ENCODE measurements at places on chromosomes 16 and 17. TPM values are rescaled to one million over a fixed set of nuclear protein-coding genes. Genes with fewer than 3 reads are reported as not detected.

GRCh38 chr17:17531156-17531555 is 35.0 kb upstream of the RASD1 start:
- no peaks in the 10 kb centered on the region for H3K36me3 ChIP-seq
- no peak overlapping the region for H3K4me3 ChIP-seq
- no peaks in the 10 kb centered on the region for H3K27me3 ChIP-seq
- H3K27ac ChIP-seq: no peak overlapping the region
- no peak for DNase-seq
- no peaks in the 10 kb centered on the region for H3K4me1 ChIP-seq

CEP131 gene
- total RNA-seq: 15.9 TPM

MYL11 gene
- total RNA-seq: not detected

GRCh38 chr16:10906914-10907756 is 30.1 kb downstream of the CIITA start:
- no peak overlapping the region for H3K4me3 ChIP-seq
- no peaks in the 10 kb centered on the region for H3K27me3 ChIP-seq
- peak overlapping the region; percentile 64 for H3K27ac ChIP-seq

DNA sequence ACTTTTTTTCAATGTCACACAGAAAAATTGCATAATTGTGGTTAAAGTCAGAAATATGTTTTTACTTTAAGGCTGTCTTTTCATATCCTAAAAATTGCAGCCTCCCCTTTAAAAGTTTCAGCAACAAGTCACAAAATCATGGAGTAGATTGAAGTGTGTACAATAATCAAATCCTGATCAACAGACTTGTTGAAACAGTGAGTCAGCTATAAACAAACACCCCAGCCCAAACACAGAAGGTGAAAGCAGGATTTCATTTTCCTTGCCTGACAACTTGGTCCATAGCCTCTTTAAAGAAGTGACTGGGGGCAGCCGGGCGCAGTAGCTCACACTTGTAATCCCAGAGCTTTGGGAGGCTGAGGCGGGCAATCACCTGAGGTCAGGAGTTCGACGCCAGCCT is 59.9 kb downstream of the WNT3 start:
- H3K4me3 ChIP-seq: no peak overlapping the region
- peaks cover 58% of the 10 kb centered on the region for H3K36me3 ChIP-seq
- DNase-seq: no peak
- no peak overlapping the region for H3K27ac ChIP-seq

- no peak for DNase-seq
- no peak overlapping the region for H3K27ac ChIP-seq
- H3K4me3 ChIP-seq: peak overlapping the region; percentile 37
- peaks cover 8% of the 10 kb centered on the region for H3K4me1 ChIP-seq
- H3K36me3 ChIP-seq: no peaks in the 10 kb centered on the region
- peaks cover 10% of the 10 kb centered on the region for H3K27me3 ChIP-seq
These were observed 14.5 kb downstream of the BAIAP2 start for GRCh38 chr17:81049372-81049911.

TEKT3 gene
- not detected for total RNA-seq

PRCD gene
- total RNA-seq: 5.5 TPM

- H3K4me3 ChIP-seq: no peak overlapping the region
- H3K36me3 ChIP-seq: no peaks in the 10 kb centered on the region
- no peak for DNase-seq
- no peak overlapping the region for H3K27ac ChIP-seq
These were observed 586 bp downstream of the CD7 start for GRCh38 chr17:82316651-82317393.

KRT17 gene
- total RNA-seq: not detected

GRCh38 chr16:29993903-29994599 is 1.4 kb downstream of the HIRIP3 start:
- H3K27me3 ChIP-seq: no peaks in the 10 kb centered on the region
- peaks cover 63% of the 10 kb centered on the region for H3K36me3 ChIP-seq
- DNase-seq: no peak
- no peak overlapping the region for H3K27ac ChIP-seq
- H3K4me3 ChIP-seq: peak overlapping the region; percentile 57
- H3K4me1 ChIP-seq: peaks cover 29% of the 10 kb centered on the region

GRCh38 chr16:24670623-24671454 is 58.6 kb upstream of the TNRC6A start:
- H3K36me3 ChIP-seq: no peaks in the 10 kb centered on the region
- no peak for DNase-seq
- H3K4me3 ChIP-seq: no peak overlapping the region
- peaks cover 13% of the 10 kb centered on the region for H3K27me3 ChIP-seq
- peaks cover 6% of the 10 kb centered on the region for H3K4me1 ChIP-seq
- no peak overlapping the region for H3K27ac ChIP-seq

CCDC154 gene
- 5.1 TPM for total RNA-seq

- no peaks in the 10 kb centered on the region for H3K27me3 ChIP-seq
- no peak for DNase-seq
- no peaks in the 10 kb centered on the region for H3K36me3 ChIP-seq
- no peak overlapping the region for H3K4me3 ChIP-seq
These were observed 18.9 kb downstream of the TVP23A start for GRCh38 chr16:10799736-10800135.

DNA sequence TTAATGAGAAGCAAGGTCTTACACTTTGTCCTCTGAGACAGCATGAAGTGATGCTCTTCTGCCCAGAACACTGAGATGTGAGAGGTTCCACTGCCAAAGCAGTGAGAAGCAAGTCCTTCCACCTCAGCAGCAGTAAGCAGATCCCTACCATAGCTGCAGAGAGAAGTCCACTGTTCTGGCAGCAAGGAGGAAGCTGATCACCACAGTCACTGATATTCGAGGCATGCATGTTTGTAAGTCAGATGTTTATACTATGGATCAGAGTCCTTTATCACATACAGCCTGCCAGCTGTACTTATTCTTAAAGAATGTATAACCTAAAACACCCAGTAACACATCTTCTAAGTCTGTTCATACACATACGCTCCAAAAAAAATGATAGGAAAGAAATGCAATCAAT is 18.2 kb upstream of the METTL2A start:
- DNase-seq: no peak
- no peak overlapping the region for H3K27ac ChIP-seq
- no peaks in the 10 kb centered on the region for H3K36me3 ChIP-seq
- H3K4me1 ChIP-seq: no peaks in the 10 kb centered on the region

- DNase-seq: no peak
- peaks cover 8% of the 10 kb centered on the region for H3K27me3 ChIP-seq
- H3K36me3 ChIP-seq: no peaks in the 10 kb centered on the region
These were observed 44.5 kb upstream of the SMPD3 start for GRCh38 chr16:68492543-68493411.

DNA sequence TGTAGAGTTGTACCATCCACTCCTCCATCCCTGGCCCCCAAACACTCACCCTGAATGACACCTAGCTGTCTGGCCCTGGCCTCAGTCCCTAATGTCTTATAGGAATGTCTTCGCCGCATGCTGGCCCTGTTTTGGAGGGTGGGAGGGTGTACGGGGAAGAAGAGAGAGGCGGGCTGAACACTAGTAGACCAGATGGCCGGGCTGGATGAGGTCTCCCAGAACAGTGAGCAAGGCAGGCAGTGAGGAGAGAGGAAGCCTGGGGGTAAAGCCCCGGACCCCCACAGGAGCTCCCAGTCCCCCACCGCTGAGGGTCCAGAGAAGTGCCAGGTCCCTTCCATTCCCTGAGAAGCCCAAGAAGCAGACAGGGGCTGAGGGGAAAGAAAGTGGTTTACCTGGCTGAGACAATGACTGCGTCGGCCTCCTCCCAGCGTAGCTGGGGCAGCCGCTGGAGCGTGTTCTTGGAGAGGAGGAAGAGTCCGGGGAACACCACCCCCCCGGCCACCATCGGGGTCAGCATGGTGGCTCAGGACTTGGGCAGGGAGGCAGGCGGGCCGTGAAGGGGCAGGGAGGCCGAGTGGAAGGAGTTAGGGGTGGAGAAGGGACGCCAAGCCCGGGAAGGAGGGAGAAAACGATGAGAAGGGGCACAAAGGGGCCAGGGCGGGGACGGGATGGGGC is 923 bp downstream of the TLCD3B start:
- H3K36me3 ChIP-seq: no peaks in the 10 kb centered on the region
- no peak for DNase-seq
- H3K4me3 ChIP-seq: no peak overlapping the region
- peak overlapping the region; percentile 46 for H3K27ac ChIP-seq
- peaks cover 53% of the 10 kb centered on the region for H3K27me3 ChIP-seq
- H3K4me1 ChIP-seq: peaks cover 8% of the 10 kb centered on the region

GRCh38 chr16:3131755-3132377 is 3.0 kb upstream of the ZNF213 start:
- peaks cover 24% of the 10 kb centered on the region for H3K36me3 ChIP-seq
- no peak overlapping the region for H3K27ac ChIP-seq
- no peaks in the 10 kb centered on the region for H3K27me3 ChIP-seq
- H3K4me3 ChIP-seq: no peak overlapping the region
- no peak for DNase-seq

PALB2 gene
- total RNA-seq: 19.8 TPM

WDR59 gene
- 93.3 TPM for total RNA-seq

GRCh38 chr16:23113185-23113584 is 36.1 kb downstream of the USP31 start:
- no peak overlapping the region for H3K27ac ChIP-seq
- H3K36me3 ChIP-seq: no peaks in the 10 kb centered on the region
- no peaks in the 10 kb centered on the region for H3K27me3 ChIP-seq
- no peak overlapping the region for H3K4me3 ChIP-seq
- H3K4me1 ChIP-seq: no peaks in the 10 kb centered on the region

WNT3 gene
- 1.0 TPM for total RNA-seq

- no peaks in the 10 kb centered on the region for H3K36me3 ChIP-seq
- H3K4me1 ChIP-seq: no peaks in the 10 kb centered on the region
- no peak overlapping the region for H3K4me3 ChIP-seq
- DNase-seq: no peak
- H3K27me3 ChIP-seq: no peaks in the 10 kb centered on the region
These were observed 20.9 kb downstream of the SPACA3 start for GRCh38 chr17:33012522-33013033.

GRCh38 chr17:50807009-50807408 is 28.4 kb upstream of the WFIKKN2 start:
- no peak for DNase-seq
- no peak overlapping the region for H3K27ac ChIP-seq
- H3K27me3 ChIP-seq: no peaks in the 10 kb centered on the region
- H3K4me1 ChIP-seq: no peaks in the 10 kb centered on the region
- no peaks in the 10 kb centered on the region for H3K36me3 ChIP-seq

CBLN1 gene
- total RNA-seq: not detected

DNA sequence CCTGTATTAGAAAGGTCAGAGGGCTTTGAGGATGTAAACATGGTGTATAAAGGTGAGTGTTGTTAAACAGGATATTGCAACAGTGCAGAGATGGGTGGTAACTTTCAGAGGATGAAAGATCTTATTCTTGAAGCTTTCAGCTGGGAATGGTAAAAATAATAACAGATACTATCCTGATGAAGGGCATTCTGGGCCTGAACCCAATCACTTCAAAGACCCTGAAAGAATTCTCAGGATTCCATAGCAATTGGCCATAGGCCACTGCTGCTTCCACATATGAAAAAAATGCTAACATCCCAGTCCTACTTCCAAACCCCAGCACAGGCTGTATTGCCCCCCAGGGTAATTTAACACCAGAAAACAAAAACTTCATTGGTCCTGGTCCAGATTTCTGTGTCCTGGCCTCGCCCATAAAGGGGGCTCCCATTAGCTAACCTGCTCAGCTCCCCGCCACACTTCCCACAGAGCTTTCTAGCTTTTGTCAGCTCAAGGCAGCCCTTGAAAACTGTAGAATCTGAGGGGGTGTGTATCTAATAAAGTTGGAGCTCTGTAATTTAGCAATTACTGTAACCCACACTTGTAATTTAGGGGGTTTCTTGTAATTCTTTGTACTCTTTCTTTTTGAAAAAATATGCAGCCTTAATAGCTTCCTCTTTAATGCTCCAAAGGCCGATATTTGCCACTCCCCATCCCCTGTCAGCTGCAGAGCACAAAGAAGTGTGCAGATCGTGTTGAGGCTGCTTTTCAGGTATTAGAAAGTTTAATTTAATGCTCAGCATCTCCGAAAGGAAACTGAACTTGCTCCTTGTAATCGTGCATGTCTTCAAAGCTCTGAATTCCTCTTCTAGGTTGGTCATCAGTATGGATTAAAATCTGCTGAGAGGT is 371.5 kb downstream of the SEC14L1 start:
- no peak overlapping the region for H3K4me3 ChIP-seq
- no peaks in the 10 kb centered on the region for H3K27me3 ChIP-seq
- H3K4me1 ChIP-seq: no peaks in the 10 kb centered on the region
- DNase-seq: no peak
- peaks cover 2% of the 10 kb centered on the region for H3K36me3 ChIP-seq

OSBPL7 gene
- total RNA-seq: 28.8 TPM

SLC47A1 gene
- total RNA-seq: 0.11 TPM

RTN4RL1 gene
- total RNA-seq: not detected

DNA sequence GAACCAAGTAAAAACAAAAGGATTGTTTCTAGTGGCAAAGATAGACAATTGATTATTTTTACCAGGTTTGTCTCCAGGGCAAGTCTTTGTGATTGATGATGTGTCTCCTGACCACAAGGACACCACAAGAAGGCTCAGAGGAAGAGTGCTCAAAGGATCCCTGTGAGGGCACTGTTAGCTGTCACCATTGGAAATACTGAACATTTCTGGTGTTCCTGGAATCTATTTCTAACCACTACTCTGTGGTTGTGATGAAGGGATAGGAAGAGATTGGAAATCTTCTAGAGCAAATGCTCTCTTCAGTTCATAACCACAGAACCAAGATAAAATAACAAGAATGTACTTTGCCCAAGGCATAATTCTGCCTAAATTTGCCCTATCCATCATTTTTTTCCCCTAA is 15.3 kb downstream of the RNF43 start:
- no peak for DNase-seq
- H3K27me3 ChIP-seq: no peaks in the 10 kb centered on the region
- no peaks in the 10 kb centered on the region for H3K4me1 ChIP-seq
- no peak overlapping the region for H3K27ac ChIP-seq
- H3K36me3 ChIP-seq: no peaks in the 10 kb centered on the region

GRCh38 chr17:65423346-65424140 is 137.9 kb downstream of the AXIN2 start:
- no peak overlapping the region for H3K27ac ChIP-seq
- H3K27me3 ChIP-seq: no peaks in the 10 kb centered on the region
- no peaks in the 10 kb centered on the region for H3K4me1 ChIP-seq
- H3K4me3 ChIP-seq: no peak overlapping the region

DNA sequence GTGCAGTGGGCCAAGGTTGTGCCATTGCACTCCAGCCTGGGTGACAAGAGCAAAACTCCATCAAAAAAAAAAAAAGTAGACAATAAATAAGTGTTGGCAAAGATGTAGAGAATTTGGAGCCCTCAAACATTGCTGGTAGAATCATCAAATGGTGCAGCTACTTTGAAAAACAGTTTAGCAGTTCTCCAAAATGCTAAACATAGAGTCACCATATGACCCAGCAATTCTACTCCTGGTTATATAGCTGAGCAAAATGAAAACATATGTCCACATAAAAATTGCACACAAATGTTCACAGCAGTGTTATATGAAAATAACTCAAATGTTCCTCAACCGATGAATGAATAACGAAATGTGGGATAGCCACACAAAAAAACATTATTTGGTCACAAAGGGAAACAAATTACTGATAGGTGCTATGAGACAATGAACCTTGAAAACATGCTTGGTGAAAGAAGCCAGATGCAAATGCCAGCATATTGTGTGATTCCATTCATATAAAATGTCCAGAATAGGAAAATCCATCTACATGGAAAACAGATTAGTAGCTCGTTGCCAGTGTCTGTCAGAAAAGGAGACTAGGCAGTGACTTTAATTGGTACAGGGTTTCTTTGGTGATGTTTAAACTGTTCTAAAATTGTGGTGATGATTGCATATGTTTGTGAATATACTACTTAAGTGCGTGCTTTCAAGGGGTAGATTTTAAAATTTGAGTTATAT is 12.7 kb upstream of the RABEP1 start:
- H3K27ac ChIP-seq: peak overlapping the region; percentile 24
- H3K27me3 ChIP-seq: no peaks in the 10 kb centered on the region
- no peaks in the 10 kb centered on the region for H3K36me3 ChIP-seq
- H3K4me3 ChIP-seq: no peak overlapping the region
- no peaks in the 10 kb centered on the region for H3K4me1 ChIP-seq
